ENCODE measurements at places on chromosomes 1 and 21.

- DNase-seq: no peak
Observed at GRCh38 chr1:97245682-97246081, 524.1 kb downstream of the PTBP2 start.

- peak; percentile 5 for DNase-seq
Observed at GRCh38 chr1:112803906-112804762, 89.0 kb upstream of the PPM1J start.

DNA sequence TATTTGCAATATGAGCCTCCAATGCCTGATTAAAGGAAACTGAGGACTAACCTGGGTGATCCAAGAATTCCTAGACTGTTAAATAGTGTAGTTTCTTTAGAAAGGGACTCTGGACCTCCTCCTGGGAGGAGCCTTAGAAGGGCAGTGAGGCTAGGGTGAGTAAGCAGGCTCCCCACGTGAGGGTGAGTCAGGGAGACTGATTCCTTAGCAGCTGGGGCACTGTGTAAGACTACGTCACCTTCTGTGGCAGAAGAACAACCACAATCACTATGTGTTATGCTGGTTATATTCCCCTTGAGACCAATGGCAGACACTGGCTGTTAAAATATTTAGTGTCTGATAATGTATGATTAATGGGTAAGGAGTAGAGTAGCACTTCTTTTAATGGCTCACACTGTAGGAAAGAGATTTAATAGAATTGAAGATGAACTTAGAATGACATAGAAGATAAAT lies 53.3 kb upstream of the SYT14 start:
- no peak for DNase-seq

DNA sequence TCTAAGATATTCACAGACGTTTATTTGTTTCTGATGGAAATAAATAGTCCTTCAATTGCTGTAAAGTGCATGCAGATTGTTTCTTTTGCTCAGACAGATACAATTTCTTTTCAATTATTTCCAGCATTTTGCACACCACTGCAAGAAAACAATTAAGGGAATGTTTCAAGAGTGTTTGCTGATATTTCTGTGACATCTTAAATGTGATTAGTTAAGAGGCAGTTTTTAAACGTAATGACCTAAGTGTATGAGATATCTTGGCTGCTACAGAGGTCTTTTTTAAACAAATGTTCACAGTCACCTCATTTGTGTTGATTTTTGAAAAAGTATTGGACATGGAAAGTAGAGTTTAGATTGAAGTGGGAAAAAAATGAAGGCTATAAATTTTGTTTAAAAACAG lies 262.3 kb upstream of the BRINP3 start:
- no peak for DNase-seq

GRCh38 chr1:17700945-17701810 lies 54.0 kb upstream of the ACTL8 start:
- DNase-seq: no peak

DNA sequence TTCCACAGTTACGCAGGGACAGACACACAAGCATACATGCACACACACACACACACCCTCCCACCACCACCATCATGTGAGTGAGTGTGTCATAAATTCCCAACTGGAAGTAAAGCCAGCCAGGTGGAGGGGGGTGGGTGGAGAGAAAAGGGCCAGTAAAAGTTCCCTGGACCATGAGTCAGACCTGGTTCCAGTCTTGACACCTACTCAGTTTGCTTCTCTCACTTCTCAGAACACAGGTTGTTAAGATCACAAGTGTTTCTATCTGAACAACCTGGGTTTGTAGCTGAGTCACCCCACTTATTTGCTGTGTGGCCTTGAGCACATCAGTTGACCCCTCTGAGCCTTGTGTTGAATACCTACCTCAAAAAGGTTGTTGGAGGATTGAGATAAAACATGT lies 9.6 kb downstream of the EPHA10 start:
- no peak for DNase-seq

DNA sequence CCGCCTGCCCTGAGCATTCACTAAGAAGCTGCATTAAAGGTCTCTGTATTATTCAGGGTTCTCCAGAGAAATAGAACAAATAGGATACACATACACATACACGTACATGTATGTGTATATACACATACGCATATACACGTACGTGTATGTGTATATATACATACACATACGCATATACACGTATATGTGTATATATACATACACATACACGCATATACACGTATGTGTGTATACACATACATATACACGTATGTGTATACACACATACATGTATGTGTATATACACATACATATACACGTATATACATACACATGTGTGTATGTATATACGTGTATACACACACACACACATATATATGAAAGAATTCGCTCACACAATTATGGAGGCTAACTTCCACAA lies 108.9 kb upstream of the BARHL2 start:
- DNase-seq: no peak

DNA sequence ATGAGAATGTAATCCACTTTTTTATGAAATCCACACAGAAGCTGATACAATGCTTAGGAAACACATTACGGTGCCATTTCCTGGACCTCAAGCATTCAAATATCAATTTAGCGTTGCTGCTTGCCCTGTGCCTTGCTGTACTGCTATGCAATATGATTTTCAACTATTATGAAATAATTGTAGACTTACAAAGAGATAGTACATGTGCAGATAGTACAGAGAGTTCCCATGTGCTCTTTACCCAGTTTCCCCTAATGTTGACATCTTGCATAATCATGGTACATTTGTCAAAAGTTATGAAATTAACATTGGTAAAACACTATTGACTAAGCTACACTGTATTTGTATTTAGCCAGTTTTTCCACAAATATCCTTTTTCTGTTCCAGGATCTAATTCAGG lies 37.7 kb upstream of the PTBP2 start:
- DNase-seq: no peak

Data from activated CD8-positive, alpha-beta memory T cell treated with anti-CD3 and anti-CD28 coated beads for 1 hour (primary cell).